Upper lobe of right lung (tissue), 1 donor: ENCODE measurements at places on chromosomes 2 and 18. TPM values are rescaled to one million over a fixed set of nuclear protein-coding genes. Genes with fewer than 3 reads are reported as not detected.

The RAB6C gene
- not detected for total RNA-seq

The EIPR1 gene
- 16.6 TPM for total RNA-seq

The WDFY1 gene
- total RNA-seq = 50.1 TPM

The PAIP2B gene
- total RNA-seq = 6.3 TPM

The HMSD gene
- 2.1 TPM for total RNA-seq

The ALKAL2 gene
- total RNA-seq = 18.7 TPM
